ENCODE measurements at places on chromosomes 2 and 18. TPM values are rescaled to one million over a fixed set of nuclear protein-coding genes. Genes with fewer than 3 reads are reported as not detected.

DNA sequence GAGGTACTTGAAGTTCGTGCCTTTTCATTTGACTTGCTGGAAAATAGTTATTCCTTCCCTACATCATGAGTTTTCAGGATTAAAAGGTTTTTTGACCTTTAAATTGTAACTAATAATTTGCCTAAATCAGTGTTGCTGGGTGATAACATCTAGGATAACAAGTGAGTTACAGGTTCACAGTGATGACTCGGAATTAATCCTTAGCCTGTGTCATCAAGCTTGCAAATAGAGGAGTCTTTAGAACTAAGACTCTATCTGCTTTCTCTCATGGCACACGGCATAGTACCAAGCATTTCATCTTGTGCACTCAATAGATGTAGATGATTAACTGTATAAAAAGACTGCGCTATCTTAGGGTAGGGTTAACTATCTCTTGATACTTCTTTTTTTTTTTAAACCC is 79.5 kb downstream of the CAMKMT start:
- H3K4me1 ChIP-seq = no peaks in the 10 kb centered on the region
- H3K4me3 ChIP-seq = no peak overlapping the region
- no peaks in the 10 kb centered on the region for H3K27me3 ChIP-seq
- no peak for DNase-seq
- H3K27ac ChIP-seq = no peak overlapping the region

DNA sequence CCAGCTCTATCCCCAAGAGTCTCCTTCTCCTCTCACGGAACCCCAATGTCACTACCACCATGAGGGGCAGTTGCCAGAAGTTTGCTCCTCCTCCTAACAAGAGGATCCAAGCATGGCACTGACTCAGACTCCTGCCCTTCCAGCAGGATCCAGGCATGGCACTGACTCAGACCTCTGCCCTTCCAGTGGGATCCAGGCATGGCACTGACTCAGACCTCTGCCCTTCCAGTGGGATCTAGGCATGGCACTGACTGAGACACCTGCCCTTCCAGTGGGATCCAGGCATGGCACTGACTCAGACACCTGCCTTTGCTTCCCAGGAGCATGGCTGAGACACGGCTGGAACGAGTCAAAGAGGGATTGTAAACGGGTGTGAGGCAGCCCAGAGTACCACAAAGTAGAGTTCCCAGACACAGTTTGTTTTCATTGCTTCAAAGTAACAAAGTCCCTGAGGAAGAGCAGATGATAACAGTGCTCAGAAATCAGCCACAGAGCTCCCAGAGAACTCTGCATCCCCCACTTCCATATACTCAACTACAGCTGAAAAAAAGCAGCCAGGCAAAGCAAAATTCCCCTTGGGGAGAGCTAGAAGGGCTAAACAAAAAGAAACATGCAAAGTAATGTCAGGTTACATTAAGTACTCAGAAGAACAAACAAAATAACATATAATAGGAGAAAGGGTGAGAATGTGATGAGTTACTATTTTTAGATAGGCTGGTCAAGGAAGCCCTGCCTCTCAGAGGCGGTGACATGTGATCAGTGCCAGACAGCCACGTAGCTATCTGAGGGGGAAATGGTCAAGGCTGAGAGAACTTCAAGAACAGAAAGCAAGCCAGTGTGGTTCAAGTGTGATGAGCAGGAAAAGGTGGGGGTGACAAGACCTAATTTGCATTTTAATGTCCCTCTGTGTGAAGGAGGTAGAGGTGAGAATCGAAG is 3.0 kb downstream of the BUB1 start:
- peaks cover 21% of the 10 kb centered on the region for H3K4me1 ChIP-seq
- peak; percentile 42 for DNase-seq
- H3K36me3 ChIP-seq = peaks cover 30% of the 10 kb centered on the region
- peak overlapping the region; percentile 0 for H3K4me3 ChIP-seq

- H3K4me3 ChIP-seq = no peak overlapping the region
- no peaks in the 10 kb centered on the region for H3K27me3 ChIP-seq
- peaks cover 76% of the 10 kb centered on the region for H3K4me1 ChIP-seq
- DNase-seq = peak; percentile 68
Observed at GRCh38 chr2:160294339-160294803, 94.3 kb upstream of the ITGB6 start.

The FER1L5 gene
- not detected for total RNA-seq

DNA sequence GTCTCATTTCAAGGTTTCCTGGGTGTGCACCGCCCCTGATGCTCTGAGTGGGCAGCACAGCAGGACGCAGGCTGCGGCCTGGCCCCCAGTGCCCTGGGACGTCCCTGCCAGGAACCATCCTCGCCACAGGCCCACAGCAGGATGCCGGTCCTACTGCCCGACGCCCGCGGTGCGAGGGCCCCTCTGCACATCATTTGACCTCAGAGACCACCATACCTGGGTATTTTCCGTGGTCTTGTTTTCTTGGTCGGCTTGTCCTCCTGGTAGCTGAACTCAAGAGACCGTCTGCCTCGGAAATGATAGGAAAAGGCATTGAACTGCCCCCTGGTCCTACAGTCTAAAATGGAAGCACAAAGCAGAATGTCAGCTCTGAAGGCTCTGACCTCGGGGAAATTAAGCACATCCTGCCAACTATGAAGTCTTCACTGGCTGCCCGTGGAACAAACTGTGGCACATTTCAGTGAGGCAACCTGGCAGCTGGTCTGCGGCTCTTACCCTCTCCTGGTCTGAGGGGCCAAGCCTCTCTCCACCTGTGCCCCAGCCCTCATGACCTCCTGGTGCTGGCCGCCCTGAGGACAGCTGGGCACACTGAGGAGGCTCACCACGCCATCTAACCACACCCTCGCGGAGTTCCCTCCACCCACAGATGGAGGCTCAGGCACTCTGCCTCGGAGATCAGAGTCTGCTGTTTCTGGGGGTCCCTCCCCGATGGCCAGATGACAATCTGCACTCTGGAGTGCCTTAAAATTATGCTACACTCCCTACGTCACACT is 105.0 kb downstream of the PXDN start:
- peaks cover 3% of the 10 kb centered on the region for H3K27me3 ChIP-seq
- H3K4me1 ChIP-seq = no peaks in the 10 kb centered on the region
- no peak for DNase-seq
- no peaks in the 10 kb centered on the region for H3K36me3 ChIP-seq
- no peak overlapping the region for H3K27ac ChIP-seq
- no peak overlapping the region for H3K4me3 ChIP-seq

- no peak overlapping the region for H3K27ac ChIP-seq
- H3K36me3 ChIP-seq = no peaks in the 10 kb centered on the region
- no peaks in the 10 kb centered on the region for H3K27me3 ChIP-seq
- DNase-seq = no peak
Observed at GRCh38 chr18:71554686-71555085, 989.5 kb downstream of the CBLN2 start.

GRCh38 chr2:106109675-106110424 is 84.3 kb downstream of the UXS1 start:
- no peaks in the 10 kb centered on the region for H3K27me3 ChIP-seq
- H3K36me3 ChIP-seq = peaks cover 8% of the 10 kb centered on the region
- H3K4me1 ChIP-seq = peaks cover 14% of the 10 kb centered on the region
- H3K4me3 ChIP-seq = no peak overlapping the region

GRCh38 chr2:99480390-99480789 is 9.4 kb downstream of the REV1 start:
- peaks cover 3% of the 10 kb centered on the region for H3K36me3 ChIP-seq
- no peak for DNase-seq
- no peak overlapping the region for H3K4me3 ChIP-seq
- no peak overlapping the region for H3K27ac ChIP-seq
- peaks cover 51% of the 10 kb centered on the region for H3K4me1 ChIP-seq

DNA sequence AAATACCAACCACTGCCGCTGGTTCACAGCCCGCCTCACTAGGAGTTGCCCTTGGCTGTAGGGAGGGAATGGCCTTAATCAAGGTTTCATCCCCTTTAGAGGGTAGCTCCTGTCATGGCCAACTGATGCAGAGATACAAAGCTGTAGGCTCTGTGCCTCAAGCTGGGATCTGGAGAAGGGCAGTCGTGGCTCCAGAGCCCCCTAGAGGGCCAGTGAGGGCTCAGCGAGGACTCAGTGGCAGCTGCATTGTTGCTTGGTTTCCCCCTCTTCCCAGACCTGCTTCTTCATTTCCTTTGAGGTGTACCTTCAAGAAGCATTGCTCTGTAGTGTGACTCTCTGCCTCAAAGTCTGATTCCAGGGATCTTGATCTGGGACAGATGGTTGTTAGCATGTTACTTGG is 302.1 kb downstream of the LPIN1 start:
- no peak overlapping the region for H3K4me3 ChIP-seq
- H3K36me3 ChIP-seq = no peaks in the 10 kb centered on the region
- DNase-seq = no peak
- no peak overlapping the region for H3K27ac ChIP-seq
- H3K4me1 ChIP-seq = peaks cover 30% of the 10 kb centered on the region

- H3K4me1 ChIP-seq = no peaks in the 10 kb centered on the region
- H3K27ac ChIP-seq = no peak overlapping the region
- H3K36me3 ChIP-seq = no peaks in the 10 kb centered on the region
- H3K27me3 ChIP-seq = no peaks in the 10 kb centered on the region
- DNase-seq = no peak
Observed at GRCh38 chr18:29693334-29693733, 1349.2 kb downstream of the DSC3 start.

The AGAP1 gene
- total RNA-seq = 2.0 TPM

DNA sequence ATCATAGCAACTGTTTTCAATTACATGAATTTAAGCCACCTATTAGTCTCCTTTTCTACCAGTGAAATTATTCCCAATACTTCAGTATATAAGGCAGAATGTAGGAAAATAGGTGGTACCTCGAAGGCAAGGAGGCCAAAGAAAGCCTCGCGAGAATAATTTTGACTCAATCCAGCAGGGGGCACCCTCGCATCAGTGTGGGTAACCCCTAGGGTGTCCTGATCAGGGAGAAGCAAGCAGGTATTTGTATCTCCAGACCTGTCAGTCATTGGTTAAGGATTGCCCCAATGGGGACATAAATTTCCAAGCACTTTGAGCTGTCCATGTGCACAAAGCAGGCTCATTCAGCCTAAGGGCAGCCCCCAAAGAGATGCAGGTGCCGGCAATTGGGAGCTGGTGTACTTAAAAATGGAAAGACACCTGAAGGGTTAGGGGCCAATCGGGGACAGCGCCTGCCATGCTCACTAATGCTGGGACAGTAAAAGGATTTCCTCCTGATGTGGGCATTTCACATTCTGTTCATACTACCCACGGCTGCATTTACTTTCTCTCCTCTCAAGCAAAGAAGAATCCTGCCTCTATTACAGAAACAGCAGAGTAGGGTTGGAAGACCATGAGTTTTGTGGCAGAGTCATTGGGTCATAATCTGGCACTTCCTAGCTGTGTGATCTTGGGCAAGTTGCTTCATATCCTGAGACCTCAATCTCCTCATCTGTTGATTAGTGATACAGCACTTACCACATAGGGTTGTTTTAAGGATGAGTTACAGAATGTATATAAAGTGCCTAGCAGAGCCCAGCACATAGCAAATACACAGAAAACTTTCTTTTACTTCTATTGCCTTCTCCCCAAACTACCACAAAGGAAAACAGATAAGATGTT is 136.1 kb downstream of the ICOS start:
- peaks cover 3% of the 10 kb centered on the region for H3K27me3 ChIP-seq
- no peaks in the 10 kb centered on the region for H3K4me1 ChIP-seq
- no peaks in the 10 kb centered on the region for H3K36me3 ChIP-seq
- DNase-seq = peak; percentile 85
- no peak overlapping the region for H3K4me3 ChIP-seq
- H3K27ac ChIP-seq = no peak overlapping the region

Data from activated CD4-positive, alpha-beta memory T cell treated with anti-CD3 and anti-CD28 coated beads for 36 hours (primary cell).